ENCODE measurements at places on chromosomes 3 and 15.

DNA sequence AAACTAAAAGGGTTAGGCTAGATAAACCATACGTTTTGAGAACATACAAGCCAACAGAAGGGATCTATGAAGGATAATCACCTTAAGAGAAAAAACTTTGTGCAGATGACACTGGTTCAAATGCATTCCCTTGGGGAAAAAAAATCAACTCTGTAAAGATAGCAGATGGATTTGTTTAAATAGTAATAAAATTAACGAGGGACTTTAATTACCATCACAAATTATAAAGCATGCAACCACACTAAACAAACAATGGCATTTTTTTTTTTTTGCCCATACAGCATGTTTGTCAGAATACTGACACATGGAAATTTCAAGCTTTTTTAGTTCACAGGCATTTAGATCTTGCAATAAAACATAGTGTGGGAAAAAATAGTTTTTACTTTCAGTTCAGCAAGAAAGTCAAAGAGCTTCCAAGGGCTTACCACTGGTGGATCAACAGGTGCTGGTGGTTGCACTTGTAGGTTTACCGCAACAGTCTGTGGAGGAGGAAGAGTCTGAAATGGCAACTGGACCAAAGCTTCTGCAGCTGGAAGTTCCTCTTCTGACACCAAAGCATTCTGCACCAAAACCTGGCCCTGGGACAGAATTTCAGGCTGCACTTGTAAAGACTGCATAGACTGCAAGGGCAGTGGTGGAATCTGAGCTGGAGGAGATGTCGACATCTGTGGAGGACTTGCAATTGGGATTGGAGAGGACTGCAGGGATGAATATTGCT, 53.1 kb downstream of the PHC3 start:
- no peak for DNase-seq

- DNase-seq, result peak; percentile 44
These were observed 49.8 kb downstream of the ST3GAL6 start for GRCh38 chr3:98812851-98813374.

- no peak for DNase-seq
These were observed 105.5 kb downstream of the RYK start for GRCh38 chr3:134145183-134145582.

DNA sequence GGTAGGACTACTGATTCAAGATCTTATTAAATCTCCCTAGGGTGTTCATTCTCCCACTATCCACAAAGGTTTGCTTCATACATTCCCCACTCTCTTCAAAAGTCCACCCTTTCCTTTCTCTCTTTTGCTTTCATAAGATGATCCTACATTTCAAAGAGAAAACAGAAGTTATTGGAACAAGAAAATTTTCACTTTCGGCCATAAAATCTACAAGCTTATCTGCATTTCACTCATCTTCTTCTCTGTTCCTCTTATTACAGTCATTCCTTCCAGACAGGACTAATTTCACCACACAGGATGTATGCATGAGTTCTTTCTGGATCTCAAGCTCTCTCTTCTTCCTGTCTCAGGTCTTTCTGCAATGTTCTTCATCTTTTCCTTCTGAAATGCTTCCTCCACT, 238.7 kb downstream of the ISL2 start:
- DNase-seq, result no peak

DNA sequence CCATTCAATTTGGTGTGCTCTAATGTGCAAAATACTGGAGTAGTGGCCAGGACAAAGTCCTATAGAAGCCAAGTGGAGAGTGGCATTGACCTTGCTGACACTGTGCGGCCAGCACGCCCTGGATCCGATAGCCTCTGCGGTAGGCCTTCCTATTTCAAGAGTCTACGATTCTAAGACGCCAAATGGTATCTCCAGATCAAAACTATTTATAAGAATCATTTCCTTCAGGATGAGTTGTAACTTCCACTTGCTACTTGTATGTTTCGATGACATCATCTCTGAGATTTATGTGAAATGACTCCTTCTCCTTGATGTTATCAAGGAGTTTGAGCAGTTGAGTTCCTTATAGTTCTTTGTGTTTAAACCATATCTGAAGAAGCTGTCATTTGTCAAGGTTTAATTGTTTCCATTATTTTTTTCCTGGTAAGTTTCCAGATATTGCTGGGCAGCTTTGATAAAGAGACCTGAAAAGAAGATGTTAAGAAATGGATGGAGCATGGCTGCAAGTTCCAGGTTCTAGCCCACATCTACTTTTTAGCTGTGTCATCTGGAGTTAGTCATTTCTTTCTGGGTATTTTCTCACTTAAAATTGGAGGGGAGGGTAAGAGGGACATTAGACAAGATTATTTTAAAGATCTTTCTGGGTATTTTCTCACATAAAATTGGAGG, 71.8 kb downstream of the TMEM44 start:
- no peak for DNase-seq

- DNase-seq, result no peak
These were observed 521.4 kb upstream of the TGFBR2 start for GRCh38 chr3:30084971-30085403.

- no peak for DNase-seq
These were observed 938 bp downstream of the DZIP3 start for GRCh38 chr3:108590460-108590859.

DNA sequence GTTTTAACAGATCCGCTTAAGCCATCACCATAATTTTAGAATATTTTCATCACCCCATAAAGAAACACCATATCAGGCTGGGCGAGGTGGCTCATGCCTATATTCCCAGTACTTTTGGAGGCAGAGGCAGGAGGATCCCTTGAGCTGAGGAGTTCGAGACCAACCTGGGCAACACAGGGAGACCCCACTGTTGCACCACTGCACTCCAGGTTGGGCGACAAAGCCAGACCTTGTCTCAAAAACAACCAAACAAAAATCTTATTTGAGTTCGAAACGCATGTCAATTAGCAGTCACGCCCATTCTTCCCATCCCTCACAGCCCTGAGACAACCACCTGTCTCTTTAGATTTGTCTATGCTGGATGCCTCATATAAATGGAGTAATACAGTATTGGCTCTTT, 119.9 kb downstream of the KLF13 start:
- no peak for DNase-seq

DNA sequence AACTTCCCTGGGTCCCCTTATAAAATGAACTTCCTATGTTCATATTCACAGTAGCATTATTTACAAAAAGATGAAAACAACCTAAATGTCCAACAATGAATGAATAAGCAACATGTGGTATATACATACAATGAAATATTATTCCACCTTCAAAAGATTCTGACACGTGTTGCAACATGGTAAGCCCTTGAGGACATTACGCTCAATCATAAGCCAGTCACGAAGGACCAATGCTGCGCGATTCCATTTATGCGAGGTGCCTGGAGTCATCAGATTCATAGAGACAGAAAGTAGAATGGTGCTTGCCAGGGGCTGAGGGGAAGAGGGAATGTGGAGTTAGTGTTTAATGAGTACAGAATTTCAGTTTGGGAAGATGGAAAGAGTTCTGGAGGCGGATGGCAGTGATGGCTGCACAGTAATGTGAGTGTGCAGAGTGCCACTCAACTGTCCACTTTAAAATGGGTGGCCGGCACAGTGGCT, 88.8 kb upstream of the ALDH1A3 start:
- DNase-seq, result no peak

- DNase-seq, result no peak
These were observed at the start of gene FAM107A for GRCh38 chr3:58577269-58577821. Gene FAM107A, minus strand, starts transcription at chr3:58577391. Its CDS starts 7,531 bp downstream, at chr3:58569860.

DNA sequence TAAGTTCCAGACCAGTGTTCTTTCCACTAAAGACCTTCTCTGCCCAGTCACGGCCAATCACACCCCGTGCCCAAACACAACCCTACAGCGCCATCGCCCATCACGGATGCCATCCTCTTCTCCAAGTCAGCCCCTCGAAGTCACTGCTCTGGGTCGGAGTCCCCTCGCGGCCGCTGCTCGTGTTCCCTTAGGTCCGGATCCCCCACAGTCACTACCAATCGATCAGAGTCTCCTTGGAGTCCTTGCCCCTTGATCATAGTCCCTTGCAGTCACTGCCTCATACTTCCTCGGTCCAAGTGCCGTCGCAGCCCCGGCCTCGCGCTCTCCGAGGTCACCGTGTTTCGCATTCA, 461 bp downstream of the PCYT1A start:
- no peak for DNase-seq

DNA sequence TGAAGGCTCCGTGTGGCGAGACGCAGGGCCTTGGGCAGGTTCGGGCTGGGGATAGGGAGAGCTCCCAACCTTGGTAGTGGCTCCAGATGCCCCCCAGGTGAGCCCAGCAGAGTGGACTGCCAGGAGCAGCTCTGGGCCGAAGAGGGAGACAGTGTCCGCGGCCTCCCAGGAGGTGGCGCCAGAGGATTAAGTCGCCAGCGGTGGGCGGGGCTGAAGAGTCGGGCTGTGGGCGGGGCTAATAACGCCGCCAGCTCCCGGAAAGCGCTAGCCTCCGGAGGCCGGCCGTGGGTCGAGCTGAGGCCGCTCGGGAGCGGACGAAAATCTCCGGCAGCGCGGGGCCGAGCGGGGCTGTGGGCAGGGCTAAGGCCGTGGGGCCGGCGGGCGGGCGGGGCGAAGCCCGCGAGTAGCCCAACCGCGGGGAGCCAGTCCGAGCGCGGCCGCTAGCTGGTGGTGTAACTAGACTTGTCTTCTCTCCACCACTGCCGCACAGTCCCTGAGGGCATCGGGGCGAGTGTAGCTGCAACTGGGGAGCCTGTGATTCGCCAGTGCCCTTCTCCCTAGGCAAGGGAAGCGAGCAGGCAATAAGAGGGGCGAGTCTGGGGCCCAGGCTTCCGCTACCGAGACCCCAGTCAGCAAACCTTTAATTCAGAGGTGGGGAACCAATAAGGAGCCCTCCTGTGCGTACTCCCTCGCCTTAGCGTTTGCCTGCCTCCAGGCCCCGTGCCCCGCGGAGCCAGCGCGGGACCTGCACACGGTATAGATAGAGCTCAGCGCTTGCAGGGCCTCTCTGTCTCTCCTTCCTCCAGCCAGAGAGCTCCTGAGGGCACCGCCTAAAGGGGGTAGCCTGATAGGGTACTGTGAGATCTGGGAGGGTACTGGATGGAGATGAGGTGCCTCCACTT, 14.4 kb upstream of the BSN start:
- DNase-seq, result peak; percentile 37

GRCh38 chr3:55484191-55484689, 2.9 kb downstream of the WNT5A start:
- no peak for DNase-seq

- no peak for DNase-seq
These were observed 26.4 kb downstream of the PEAK1 start for GRCh38 chr15:77393471-77393840.

GRCh38 chr3:33557829-33558228, 117.6 kb upstream of the UBP1 start:
- DNase-seq, result no peak

GRCh38 chr3:59850417-59850816, 800.6 kb upstream of the CFAP20DC start:
- no peak for DNase-seq

DNA sequence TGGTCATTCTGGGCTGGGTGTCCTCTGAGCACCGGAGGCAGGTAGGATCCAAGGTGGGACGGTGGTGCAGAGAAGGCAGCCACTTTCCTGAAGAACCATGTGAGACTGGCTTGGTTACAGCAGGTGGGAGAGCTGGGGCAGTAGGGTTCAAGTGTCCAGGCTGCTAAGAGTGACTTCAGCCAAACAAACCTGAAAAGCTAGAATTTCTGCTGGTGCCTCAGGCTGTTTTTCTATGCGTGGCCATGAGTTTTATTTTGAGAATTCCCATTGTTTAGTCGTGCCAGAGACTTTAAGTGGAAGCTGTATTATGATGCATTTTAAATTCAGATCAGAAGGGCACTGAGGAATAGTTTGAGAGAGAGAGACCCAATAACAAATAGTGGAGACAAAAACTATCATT, 20.1 kb downstream of the USP13 start:
- no peak for DNase-seq

DNA sequence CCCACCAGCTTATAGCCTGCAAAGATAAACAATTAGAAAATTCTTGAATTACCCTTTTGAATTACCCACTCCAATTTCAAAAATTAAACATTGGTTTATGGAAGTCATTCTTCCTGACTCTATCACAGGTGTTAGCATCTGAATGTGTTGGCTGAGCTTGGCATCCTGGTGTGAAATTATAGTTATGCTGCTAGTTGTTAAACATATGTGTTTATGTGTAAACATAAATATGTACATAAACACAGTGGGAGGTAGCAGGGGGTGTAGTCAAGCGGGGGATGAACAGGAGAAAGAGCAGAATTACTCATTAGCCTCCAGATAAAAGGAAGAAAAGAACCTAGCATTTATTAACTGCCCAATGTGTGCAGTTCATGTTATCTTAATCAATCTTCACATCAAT, 530.2 kb downstream of the MCTP2 start:
- DNase-seq, result no peak

GRCh38 chr3:72604328-72604727, 243.9 kb downstream of the SHQ1 start:
- no peak for DNase-seq

DNA sequence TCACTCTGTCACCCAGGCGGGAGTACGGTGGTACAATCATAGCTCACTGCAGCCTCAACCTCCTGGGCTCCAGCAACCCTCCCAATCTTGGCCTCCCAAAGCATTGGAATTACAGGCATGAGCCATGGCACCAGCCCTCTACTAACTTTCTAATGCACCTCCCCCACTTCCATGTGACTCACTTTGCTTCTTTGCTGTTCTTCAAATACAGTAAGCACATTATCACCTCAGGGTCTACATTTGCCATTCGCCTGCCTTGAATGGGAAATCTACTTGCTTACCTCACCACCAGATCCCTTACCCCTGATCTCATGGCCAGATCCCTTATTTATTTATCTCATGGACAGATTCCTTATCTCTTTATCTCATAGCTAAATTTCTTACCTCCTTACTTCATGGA, 235.3 kb downstream of the KCNMB2 start:
- DNase-seq, result no peak

GRCh38 chr3:79822076-79822475, 54.3 kb upstream of the ROBO1 start:
- no peak for DNase-seq

GRCh38 chr3:177071496-177072156, 125.7 kb downstream of the TBL1XR1 start:
- no peak for DNase-seq

- no peak for DNase-seq
These were observed 197.1 kb upstream of the UBE2E1 start for GRCh38 chr3:23608650-23609049.

DNA sequence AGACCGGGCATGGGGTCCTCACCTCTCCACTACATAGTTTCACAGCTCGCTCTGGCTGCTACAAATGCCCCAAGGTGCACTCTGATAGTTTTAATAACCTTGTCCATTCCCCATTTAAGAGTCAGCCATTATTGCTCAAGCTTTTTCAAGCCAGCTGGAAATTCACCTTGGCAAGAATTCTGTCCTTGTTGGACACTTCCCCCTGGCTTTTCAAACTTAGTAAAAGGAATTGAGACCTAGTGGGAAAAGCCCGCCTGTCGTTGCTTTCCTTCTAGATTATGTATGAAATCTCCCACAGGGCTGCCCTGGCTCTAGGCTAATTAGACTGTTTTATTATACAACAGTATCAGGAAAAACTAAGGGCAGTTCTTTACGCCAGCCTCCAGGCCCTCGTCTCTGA, 293.7 kb upstream of the GADL1 start:
- DNase-seq, result no peak

GRCh38 chr3:16817197-16817596, 67.6 kb upstream of the PLCL2 start:
- DNase-seq, result no peak

- no peak for DNase-seq
These were observed 342.9 kb upstream of the PPP2R3A start for GRCh38 chr3:135622656-135623055.
